ENCODE measurements at places on chromosomes 12 and 14. TPM values are rescaled to one million over a fixed set of nuclear protein-coding genes. Genes with fewer than 3 reads are reported as not detected.
A peak's percentile ranks its signal among the peaks of the same experiment; 100 is the strongest.

CPM gene
- total RNA-seq: 35.0 TPM

P2RX2 gene
- total RNA-seq: 1.0 TPM

RDH12 gene
- total RNA-seq: 2.0 TPM

SRSF9 gene
- 93.9 TPM for total RNA-seq

PRIMA1 gene
- total RNA-seq: 0.33 TPM

LRRC74A gene
- not detected for total RNA-seq

ALKBH1 gene
- 2.9 TPM for total RNA-seq

IL23A gene
- total RNA-seq: not detected

TGM1 gene
- 2.9 TPM for total RNA-seq

CD4 gene
- 5.2 TPM for total RNA-seq

RAD9B gene
- not detected for total RNA-seq

GRCh38 chr12:26293612-26294011, 98.2 kb downstream of the SSPN start:
- DNase-seq: no peak

GRCh38 chr14:73393375-73393774, 65.0 kb downstream of the NUMB start:
- DNase-seq: no peak

GRCh38 chr12:2683283-2684025, 111.3 kb upstream of the FKBP4 start:
- DNase-seq: no peak

DNA sequence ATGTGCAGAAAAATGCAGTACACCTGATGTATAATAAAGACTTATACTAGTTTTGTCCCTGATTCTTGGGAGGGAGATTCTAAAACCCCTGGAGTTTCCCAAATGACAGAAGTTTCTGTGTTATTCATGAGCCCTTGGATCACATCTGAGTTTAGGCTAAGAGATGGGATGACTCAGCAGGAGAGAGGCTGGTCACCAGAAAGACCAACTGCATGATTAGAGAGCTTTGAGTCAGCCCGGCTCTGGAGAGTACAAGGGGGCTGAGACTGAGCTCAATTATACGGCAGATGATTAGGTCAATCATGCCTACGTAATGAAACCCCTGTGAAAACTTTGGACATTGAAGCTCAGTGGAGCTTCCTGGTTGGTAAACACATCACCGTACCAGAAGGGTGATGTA, 174.2 kb downstream of the SSPN start:
- DNase-seq: no peak

GRCh38 chr12:106035421-106035820, 103.3 kb downstream of the NUAK1 start:
- DNase-seq: no peak

DNA sequence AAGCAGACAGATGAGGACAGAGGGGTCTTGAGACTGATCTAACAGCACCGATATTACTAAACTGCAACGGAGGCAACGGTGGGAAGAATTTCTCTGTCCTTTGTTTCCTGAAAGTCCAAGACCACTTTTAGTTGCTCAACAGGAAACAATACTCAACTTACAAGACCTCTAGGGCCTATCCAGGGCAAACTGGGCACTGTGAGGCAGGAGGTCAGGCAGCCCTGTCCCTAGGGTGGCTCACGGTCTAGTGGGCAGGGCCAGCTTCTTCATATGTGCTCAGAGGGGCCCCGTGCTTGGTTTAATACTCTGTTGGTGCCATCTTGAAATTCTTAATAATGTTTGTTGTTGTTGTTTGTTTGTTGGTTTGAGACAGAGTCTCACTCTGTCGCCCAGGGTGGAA, 14.2 kb downstream of the SSH1 start:
- DNase-seq: no peak

DNA sequence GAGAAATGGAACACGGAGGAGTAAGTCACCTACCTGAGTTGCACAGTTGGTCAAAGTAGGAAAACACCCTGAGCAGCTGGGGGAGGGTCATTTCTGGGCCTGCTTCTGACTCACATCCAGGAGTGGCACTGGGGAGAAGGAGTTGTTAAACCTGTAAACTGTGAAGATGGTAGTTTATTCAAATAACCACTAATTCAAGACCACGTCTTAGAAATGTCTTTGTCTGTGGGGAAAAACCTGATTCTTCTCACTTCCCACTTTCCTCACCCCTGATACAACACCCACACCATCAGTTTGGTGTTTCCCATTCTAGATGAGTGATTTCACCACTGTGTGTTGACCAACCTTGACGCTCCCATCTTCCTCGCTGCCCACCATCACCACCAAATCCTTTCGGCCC, 207.1 kb downstream of the ANO4 start:
- no peak for DNase-seq

DNA sequence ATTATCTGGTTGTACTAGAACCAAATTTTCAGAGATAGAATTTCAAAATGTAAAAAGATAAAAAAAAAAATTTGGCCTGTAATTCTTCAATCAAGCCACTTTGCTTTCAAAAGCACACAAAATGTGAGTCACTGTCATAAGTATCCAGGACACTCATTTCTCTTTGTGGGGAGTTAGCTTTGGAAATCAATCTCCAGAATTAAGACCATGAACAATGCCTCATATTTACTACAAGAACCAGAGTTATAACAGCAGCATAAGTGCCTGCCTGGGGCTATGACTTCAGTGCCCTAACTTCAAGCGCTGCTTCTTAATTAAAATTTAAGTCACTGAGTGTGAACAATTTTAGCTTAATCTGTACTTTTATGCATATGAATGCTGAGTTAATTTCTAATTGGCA, 162.1 kb downstream of the C12orf42 start:
- DNase-seq: no peak

DNA sequence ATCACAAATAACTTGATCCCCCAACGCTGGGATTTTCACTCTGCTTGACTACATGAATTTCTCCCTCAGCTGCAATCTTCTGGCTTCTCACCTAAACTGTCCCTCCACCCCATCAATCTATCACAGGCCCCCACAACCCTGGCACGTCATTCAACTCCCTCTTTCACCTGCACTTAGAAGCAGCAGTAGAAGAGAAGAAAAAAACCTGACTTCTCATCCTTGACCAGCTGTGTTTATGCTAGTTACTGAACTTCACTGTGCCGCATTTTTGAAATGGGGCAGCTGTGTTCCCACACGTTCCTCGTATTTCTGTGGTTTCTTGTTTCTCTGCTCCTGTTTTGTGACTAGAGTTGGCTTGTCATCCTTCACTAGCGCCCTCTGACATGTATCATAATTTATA, 35.0 kb downstream of the ITPR2 start:
- DNase-seq: no peak

DNA sequence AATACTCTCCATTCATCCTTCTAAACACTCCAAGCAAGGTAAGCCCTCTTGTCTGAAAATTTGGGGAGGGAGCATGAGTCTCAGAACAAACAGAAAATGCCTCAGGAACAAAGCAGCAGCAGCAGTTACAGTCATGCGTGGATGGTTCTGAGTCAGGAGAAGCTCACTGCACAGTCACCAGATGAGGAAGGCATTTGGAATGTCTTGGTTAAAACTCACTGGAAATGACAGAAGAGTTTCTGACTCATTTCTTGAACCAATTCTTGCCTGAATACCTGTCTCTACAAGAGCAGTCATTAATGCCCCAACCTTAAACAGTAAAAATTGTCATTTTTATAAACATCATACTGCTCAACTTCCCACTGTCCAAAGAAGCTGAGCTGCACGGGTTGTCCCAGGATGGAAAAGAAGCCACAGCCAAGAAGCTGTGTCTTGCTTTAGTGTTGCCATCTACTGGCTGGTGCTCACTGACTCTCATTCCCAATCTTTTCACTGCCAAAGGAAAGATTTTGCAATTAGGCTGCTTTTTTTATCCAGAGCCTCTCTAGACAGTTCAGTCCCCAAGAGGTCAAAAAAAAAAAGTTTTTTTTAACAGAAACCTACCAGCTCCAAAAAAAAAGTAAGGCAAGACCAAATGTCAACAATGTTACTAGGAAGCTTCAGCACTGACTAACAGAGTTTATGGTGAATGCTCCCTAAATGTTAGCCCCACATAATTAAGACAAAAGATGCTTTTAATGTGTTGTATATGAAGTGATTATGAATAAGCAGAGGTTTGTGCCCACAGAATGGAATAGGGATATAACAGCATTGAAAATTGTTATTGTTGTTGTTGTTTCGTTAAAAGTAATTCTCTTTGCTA, 40.4 kb downstream of the KICS2 start:
- DNase-seq: peak; percentile 67

- DNase-seq: no peak
These were observed 11.7 kb downstream of the DTX1 start for GRCh38 chr12:113067987-113068935.

GRCh38 chr12:106066726-106067325, 71.9 kb downstream of the NUAK1 start:
- DNase-seq: no peak

DNA sequence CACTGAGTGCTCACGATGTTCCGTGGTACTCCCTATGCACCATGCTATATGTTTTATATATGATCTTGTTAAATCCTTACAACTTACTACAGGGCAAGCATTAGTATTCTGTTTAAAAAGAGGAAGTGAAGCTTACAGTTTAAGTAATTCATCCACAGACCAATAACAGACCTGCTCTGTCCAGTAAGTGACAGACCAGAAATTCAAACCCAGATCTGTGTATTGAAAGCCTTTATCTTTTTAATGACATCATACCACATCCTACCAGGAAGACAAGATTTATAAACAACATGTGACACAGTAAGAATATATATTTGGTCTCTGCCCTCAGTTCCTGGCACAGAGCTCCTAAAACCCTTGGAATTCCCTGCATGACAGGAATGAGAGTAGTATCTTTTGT, 206.5 kb downstream of the STXBP6 start:
- no peak for DNase-seq

- DNase-seq: peak; percentile 80
These were observed 13.8 kb downstream of the SMIM41 start for GRCh38 chr12:52093346-52093745.

DNA sequence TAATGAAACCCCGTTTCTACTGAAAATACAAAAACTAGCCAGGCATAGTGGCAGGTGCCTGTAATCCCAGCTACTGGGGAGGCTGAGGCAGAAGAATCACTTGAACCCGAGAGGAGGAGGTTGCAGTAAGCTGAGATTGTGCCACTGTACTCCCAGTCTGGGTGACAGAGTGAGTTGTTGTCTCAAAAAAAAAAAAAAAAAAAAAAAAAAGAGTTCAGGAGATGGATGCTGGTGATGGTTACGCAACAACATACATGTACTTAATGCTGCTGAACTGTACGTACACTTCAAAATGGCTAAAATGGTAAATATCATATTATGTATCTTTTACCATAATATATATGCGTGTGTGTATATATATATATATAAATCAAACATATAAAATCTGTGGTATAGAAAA, 29.0 kb downstream of the ACTN1 start:
- DNase-seq: no peak

DNA sequence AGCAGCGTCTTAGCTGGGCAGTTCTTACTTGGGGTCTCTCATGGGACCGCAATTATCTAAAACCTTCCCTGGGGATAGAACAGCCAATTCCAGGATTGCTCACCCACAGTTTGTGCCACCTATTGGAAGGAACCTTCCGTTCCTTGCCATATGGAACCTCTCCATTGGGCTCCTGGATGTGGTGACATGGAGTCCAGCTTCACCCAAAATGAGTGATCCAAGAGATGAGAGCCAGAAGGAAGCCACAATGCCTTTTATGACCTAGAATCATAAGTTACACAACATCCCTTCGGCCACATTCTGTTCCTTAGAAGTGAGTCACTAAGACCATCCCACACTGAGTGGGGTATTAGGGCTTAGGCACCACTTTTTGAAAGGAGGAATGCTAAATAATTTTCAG, 164.4 kb downstream of the FBXL14 start:
- DNase-seq: no peak

- DNase-seq: no peak
These were observed 14.5 kb downstream of the BCL7A start for GRCh38 chr12:122036153-122036552.

- DNase-seq: no peak
These were observed 13.0 kb downstream of the CLEC2B start for GRCh38 chr12:9856151-9856550.

DNA sequence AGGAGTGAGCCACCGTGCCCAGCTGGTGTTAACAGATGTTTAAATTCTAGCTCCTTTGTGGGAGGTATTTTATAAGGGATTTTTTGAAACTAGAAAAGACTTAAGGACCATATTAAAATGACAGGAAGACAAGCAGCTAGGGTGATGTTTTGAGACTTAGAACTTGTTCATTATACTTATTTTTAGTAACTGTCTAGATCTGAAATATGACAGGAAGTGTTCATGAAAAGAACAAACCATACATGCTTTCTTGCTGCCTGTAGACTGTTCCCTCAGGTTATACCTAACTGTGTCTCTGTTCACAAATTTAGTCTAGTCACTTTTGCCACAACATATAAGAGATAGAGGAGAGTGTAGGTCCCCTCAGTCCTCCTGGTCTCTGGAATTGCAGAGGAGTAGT, 36.9 kb upstream of the KCNH3 start:
- no peak for DNase-seq

DNA sequence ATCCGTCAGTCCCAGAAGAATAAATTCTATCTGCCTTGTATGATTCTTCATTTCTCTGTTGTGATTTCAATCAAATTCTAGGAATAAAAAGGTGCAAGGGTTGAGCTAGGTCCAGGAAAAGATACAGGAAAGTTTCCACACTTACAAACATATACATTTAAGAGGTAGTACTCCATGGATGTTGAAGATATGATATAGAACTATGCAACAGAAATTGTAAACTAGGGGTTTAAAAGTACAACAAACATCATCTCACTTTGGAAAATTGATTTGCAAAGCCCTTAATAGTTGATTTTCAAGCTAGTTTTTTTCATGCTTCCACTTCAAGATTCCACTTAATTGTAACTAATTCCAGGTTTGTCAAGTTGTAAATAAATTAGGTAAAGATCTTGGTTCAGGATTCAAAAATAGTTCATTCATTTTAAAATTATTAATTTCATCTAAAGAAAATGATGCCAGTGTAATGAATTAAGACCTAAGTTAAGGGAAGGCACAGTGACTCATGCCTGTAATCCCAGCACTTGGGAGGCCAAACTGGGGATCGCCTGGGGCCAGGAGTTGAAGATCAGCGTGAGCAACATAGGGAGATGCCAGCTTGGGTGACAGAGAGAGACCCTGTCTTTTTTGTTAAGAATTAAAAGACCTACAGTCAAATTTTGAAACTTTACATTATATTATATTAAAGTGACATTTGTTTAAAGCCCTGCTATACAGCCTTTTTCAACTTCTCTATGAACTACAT, at the start of gene OR6C70:
TSS of gene OR6C70 (minus strand) at position 51 of the 742 bp plus-strand sequence. CDS start at position 51, 0 bp downstream.
- DNase-seq: no peak

- no peak for DNase-seq
These were observed 124.8 kb downstream of the TMTC3 start for GRCh38 chr12:88266806-88267360.

DNA sequence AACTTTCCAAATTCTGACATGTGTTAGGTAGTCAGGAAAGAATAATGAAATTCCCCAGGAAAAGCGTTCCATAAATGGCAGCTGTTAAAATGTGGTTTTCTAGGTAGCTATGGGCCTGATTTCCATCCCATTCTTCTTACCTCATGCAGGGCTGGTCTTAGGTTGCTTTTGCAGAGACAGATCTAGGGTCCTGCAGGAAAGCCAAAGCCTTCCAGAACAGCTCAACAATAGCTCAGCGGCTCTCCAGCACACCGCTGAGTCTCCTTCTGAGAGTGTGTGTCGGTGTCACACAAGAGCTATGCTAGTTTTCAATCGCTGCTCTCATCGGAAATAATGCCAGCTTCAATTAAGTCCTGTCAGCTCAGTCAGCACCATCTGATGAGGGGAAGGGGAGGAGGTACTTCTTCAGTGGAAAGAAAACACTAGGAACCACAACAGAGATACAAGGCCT, 106.7 kb downstream of the TMEM30B start:
- no peak for DNase-seq

- no peak for DNase-seq
These were observed 60.4 kb upstream of the MANSC4 start for GRCh38 chr12:27840229-27840999.

GRCh38 chr14:87050421-87050820, 942.6 kb downstream of the GALC start:
- no peak for DNase-seq
